ENCODE measurements at places on chromosomes 7 and 10. TPM values are rescaled to one million over a fixed set of nuclear protein-coding genes. Genes with fewer than 3 reads are reported as not detected.

The PNLIPRP1 gene
- total RNA-seq, result not detected

The HIF1AN gene
- total RNA-seq, result 7.4 TPM

The DENND2A gene
- total RNA-seq, result 0.91 TPM

The FXYD4 gene
- total RNA-seq, result not detected

The SH2B2 gene
- total RNA-seq, result 6.4 TPM

The RASA4B gene
- total RNA-seq, result 0.62 TPM

The GRID2IP gene
- total RNA-seq, result 0.16 TPM

The STOX1 gene
- total RNA-seq, result not detected

The ACBD7 gene
- not detected for total RNA-seq

The TAS2R41 gene
- total RNA-seq, result not detected

The FEZF1 gene
- not detected for total RNA-seq

The TUBGCP2 gene
- total RNA-seq, result 67.2 TPM

The LRRC18 gene
- total RNA-seq, result not detected

The MYL7 gene
- total RNA-seq, result not detected

The HMX2 gene
- not detected for total RNA-seq

The SPRN gene
- total RNA-seq, result not detected

The STK32C gene
- total RNA-seq, result 13.4 TPM

The ZFAND4 gene
- 6.1 TPM for total RNA-seq
